ENCODE measurements at places on chromosomes 2 and 18.

GRCh38 chr2:181467966-181468707 lies 11.0 kb downstream of the ITGA4 start:
- no peak for DNase-seq

DNA sequence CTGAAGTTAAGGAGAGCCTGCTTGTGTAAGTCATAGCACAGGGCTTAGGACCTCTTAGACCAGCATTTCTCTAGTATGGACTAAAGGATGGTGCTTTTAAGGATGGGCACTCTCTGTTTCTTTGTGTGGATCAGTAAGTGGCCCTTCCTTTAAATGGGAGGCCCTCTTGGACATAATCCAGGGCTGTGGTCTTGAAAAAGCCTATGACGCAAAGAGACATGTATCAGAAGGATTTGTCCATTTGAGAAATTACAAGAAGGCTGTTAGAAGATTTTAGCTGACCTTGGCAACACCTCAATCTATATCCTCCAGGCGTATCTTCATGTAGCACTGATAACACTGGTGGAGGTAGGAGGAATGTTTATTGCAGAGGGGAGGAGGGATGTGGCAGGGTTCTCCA lies 79.2 kb downstream of the PRPF40A start:
- DNase-seq = no peak

- no peak for DNase-seq
Observed at GRCh38 chr18:10771053-10771709, 245.4 kb downstream of the NAPG start.

DNA sequence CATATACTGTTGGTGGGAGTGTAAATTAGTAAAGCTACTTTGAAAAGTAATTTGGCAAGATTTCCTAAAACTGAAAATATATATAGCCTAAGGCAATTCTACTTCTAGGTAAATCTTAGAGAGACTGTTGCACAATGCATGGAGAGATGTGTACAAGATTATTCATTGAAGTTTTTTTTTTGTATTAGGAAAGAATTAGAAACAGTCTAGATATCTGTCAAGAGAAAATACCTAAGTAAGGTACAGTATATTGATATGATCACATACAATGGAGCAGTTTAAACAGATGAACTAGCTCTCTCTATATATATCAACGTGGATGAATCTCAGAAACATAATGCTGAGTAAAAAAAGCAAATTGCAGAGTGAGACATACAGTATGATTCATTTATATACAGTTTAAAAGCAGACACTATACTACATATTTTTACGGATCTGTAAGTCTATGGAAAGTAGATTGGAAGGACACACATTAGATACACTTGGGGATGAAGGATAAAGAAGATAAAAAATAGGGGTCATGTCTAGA lies 59.3 kb upstream of the ACVR1 start:
- DNase-seq = no peak

- DNase-seq = no peak
Observed at GRCh38 chr2:28394331-28394877, 1.7 kb downstream of the FOSL2 start.

GRCh38 chr18:74139888-74140287 lies 7.7 kb downstream of the FBXO15 start:
- no peak for DNase-seq

GRCh38 chr2:102661846-102662245 lies 42.5 kb downstream of the SLC9A2 start:
- DNase-seq = no peak

- DNase-seq = no peak
Observed at GRCh38 chr2:167475791-167476190, 587.5 kb downstream of the XIRP2 start.

GRCh38 chr2:43495727-43496126 lies 100.1 kb downstream of the THADA start:
- DNase-seq = no peak

DNA sequence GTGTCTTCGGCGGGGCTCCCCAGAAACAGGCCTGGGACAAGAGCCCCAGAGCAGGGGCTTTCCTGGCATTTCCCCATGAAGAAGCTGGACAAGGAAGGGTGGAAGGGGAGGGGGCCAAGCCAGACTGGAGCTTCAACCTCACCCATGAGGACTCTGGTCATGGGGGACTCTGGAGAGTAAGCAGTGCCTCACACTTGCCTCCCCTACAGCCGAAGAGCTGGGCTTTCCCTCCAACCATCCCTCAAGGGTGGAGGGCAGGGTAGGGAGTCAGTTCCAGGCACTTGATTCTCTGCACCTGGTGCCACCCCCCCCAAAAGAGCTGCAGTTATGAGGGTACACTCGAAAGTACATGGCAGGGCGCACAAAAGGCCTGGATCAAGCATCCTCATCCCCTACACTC lies 246.6 kb downstream of the TFCP2L1 start:
- DNase-seq = peak; percentile 44

DNA sequence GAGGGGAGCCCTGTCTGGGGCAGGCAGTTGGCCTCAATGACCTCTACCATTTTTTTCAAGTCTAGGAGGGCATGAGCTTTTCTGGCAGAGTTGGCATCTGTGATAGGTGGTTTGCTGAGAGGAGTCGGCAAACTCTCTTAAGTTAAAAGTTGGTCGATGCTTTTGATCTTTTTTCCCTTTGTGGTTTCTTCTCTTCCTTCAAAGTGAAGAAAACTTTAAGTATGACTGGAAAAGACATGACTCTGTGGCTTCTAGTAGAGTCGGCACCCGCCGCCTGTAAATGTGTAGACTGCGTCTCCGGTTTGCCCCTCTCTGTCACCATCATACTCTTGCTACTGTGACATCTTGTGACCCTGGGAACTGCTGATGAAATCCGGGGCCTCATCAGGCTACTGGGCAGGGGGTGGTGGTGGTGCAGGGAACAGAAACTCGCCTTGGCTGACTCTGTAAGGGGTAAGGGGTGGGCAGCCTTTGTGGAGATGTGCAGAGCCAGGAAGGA lies 21.1 kb downstream of the INPP5D start:
- DNase-seq = no peak

DNA sequence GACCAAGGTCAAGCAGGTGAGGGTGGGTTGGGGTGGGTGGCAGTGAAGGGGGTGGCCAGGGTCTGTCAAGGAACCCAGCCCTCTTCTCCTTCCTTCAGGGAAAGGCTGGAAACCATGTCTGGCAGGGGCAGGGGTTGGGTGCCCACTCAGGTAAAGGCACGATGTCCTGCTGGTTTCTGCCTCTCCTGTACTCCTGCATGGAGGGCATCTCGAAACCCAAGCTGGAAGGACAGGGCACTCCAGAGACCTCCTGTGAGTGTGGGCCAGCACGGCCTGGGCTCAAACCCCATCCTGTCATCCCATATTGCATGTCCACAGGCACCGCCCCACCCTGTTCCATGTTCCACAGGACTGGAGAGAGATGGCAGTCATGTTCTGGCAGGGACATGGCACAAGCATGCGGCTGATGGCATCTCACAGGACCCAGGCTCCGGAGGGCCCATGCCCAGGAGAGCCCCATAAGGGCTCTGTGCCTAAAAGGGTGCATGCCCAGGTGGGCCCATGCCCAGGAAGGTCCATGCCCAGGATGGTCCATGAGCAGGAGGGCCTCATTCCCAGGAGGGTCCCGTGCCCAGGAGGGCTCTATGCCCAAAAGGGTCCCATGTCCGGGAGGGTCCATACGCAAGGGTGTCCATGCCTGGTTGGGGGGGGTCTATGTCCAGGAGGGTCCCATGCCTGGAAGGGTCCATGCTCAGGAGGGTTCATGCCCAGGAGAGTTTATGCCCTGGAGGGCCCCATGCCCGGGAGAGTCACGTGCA lies 6.4 kb downstream of the GPR35 start:
- DNase-seq = peak; percentile 64

- DNase-seq = no peak
Observed at GRCh38 chr2:202429164-202429980, 53.2 kb downstream of the BMPR2 start.

GRCh38 chr2:227373389-227373788 lies 5.7 kb downstream of the TM4SF20 start:
- no peak for DNase-seq

DNA sequence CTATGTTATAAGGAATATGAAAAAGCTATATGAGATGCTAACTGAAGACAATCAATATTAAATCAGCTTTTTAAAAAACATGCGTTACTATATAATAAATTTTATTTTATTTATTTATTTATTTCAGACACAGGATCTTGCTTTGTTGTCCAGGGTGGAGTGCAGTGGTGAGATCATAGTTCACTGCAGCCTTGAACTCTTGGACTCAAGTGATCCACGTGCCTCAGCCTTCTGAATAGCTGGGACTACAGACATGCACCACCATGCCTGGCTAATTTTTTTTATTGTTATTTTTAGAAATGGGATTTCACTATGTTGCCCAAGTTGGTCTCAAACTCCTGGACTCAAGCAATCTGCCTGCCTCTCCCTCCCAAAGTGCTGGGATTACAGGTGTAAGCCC lies 89.4 kb downstream of the MYOM1 start:
- DNase-seq = no peak

DNA sequence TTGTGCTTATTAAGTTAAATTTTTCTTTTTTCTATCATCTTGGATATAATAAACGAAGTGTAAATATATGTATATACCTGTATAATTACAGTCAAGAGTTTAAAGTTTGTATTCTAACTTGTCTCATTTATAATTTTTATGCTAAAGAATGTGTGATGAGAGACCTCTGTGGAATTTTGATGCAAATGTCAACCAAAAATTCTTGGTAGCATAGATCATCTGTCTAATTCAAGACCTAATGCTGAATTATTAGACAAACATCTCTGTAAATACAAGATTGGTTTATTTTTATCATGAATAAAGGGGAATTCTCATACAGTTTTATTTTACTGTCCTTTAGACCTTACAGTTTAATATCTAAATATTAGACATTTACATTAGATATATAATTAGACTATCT lies 149.2 kb upstream of the VWC2L start:
- DNase-seq = no peak

- no peak for DNase-seq
Observed at GRCh38 chr18:43159926-43160325, 44.4 kb upstream of the RIT2 start.

DNA sequence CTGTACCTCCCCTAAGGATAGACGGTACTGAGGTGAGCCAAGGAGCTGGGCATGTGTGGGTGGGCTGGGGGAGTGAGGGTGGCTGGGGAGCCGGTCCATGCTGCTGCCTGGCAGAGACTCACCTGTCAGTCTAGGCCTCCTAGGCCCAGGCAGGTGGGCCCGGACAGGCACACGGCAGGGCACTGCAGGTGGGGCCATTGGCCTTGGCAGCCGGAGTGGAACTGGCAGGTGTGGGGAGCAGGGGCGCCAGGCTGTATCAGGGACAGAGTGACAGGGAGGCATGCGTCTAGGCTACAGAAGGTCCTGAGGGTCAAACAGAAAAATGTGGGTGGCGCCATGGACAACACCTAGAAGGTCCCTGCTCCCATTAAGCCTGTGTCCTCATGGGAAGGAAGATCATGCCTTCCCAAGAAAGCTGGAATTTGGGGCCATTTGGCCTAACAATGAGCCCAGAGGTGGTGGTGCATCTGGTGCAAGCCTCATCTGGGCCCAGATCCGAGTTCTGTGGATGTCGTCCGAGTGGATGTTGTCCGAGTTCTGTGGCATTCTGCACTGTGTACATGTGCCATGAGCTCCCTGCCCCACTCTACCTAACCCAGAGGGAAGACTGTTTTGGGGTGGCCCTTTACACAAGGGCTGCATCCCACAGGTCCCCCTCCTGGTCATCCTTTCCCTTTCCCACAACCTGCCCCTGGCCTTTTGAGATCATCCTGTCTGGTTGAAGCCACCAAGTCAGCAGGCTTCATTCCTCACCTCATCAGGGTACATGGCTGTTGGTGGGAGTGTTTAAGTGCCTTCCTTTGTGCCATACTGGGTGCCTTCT lies 249.7 kb downstream of the GLI2 start:
- no peak for DNase-seq

DNA sequence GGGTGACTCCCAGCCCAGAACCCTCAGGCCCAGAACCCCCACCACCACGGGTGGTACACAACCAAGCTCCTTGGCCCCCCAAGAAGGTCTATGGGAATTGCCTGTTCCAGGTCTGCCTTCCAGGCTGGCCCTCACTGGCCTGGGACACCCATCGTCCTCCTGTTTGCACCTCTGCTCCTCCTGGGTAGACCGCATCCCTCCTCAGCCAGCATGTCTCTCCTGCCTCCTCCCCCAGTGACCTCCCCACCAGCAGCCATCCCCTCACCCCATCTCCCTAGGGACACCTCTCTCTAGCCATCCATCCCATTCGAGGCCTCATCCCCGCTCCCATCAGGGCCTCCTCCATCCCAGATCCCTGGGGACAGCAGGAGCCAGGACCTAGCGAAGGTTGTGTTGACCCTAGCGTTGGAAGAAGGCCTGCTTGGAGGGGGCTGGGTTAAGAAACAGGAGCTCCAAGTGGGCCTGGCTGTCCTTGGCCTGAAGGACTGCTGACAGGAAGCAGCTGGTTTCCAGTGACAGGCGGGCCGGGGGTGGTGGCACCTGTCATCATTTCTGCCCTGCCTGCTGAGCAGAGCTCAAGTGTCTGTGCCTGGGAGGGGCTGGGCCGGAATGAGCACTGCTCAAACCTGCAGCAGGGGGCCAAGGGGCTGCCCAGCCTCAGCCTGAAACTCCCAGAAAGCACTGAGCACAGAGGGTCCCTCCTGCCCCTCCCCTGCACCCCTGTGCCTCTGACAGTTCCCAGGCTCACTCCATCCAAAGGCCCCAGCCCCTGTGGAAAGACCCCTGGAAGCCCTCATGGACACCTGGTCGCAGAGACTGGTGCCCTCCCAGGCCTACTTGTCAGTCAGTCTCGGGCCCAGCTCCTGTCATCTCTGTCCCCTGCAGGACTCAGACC lies 96.0 kb upstream of the OTOS start:
- no peak for DNase-seq

- no peak for DNase-seq
Observed at GRCh38 chr2:219687882-219688559, 60.6 kb downstream of the SLC4A3 start.

DNA sequence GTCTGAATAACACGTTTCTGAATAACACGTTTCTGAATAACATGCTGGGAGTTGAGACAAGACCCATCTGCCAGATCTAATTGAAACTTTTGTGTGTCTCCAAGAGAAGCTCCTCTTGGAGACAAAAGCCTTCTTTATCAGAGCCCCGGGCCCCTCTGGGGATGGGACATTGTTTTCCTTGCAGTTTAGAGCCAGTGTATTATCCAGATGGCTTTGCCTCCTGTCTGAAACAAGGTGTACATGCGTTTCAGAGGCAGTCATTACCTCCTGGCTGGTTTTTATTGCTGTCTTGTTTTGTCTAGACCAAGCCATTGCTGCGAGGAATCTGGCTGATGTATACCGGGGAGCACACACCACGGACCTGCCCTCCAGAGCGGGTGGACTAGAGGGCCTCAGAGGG lies 7.8 kb downstream of the FOSL2 start:
- no peak for DNase-seq

DNA sequence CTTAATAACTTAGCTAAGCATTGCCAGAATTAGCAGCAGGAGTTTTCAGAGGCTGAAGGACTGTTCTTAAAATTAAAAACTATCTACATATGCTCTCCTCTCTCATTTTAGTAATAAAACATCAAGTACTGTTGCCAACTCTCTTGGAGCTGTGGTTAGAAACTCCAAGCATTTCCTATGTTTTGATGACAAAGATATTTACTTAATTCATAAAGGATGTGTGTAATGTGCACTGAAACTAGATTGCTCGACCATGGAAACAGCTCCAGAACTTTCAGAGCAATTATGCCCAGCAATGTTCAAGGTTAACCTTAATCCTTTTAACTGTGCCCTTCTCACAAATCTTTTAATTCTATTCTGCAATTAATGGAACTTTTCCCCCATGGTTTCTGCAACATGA lies 8.4 kb downstream of the GRP start:
- no peak for DNase-seq
